ENCODE measurements at places on chromosomes 1 and 21.

DNA sequence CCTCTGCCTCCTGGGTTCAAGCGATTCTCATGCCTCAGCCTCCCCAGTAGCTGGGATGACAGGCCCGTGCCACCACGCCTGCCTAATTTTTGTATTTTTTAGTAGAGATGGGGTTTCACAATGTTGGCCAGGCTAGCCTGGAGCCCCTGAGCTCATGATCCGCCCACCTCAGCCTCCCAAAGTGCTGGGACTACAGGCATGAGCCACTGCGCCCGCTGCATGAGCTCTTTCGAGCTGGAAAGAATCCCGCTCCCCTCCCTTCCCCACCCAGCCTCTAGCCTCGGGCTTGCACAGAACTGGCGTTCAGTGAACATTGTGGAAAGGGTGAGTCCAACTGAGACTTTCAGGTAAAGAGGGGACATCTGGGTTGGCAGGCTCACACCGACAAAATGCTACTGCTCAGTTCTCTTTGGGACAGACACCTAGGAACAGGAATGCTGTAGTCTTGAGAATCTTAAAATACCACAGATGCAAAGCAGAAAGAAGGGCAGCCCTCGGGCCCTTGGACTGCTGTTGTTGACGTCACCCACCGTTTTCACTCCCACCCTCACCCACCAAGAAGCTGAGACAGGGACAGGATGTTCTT is 9.7 kb upstream of the GNG4 start:
- no peak for DNase-seq

- no peak for DNase-seq
Observed at GRCh38 chr1:238409932-238410331, 519.2 kb upstream of the ZP4 start.

DNA sequence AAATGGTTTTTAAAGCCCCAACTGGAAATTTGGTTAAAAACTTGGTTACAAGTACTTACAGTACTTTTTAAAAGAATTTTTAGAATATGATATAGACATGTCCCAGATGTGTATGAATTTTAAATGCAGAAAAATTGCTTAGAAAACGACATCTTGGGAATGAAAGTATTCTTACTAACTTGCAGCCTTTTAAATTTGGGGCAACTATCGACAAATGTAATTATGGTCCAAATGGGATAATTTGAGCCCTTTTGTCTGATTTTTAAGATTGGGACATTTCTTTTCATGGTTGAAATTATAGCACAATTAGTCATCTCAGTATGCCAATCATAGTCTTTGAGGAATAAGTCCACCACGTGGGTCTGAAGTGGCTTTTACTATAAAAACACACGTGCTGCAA is 43.2 kb upstream of the MTR start:
- DNase-seq = no peak

GRCh38 chr1:159067699-159068621 is 8.6 kb downstream of the AIM2 start:
- peak; percentile 71 for DNase-seq

Data from AML-193 (cell line).